Subcutaneous adipose tissue (tissue), 4 donors: ENCODE measurements at places on chromosomes 12 and 14. TPM values are rescaled to one million over a fixed set of nuclear protein-coding genes. Genes with fewer than 3 reads are reported as not detected.

Gene EIF2B1
- 58.9 TPM for total RNA-seq

Gene PZP
- not detected for total RNA-seq

Gene SLC39A5
- total RNA-seq: not detected

Gene RASSF8
- 40.1 TPM for total RNA-seq

Gene HCAR2
- 12.1 TPM for total RNA-seq

Gene CEP128
- total RNA-seq: 9.0 TPM

Gene GRIP1
- total RNA-seq: not detected

Gene MYL6
- 1,924 TPM for total RNA-seq

Gene CLEC2A
- total RNA-seq: not detected

Gene TAS2R19
- total RNA-seq: 5.7 TPM

Gene KRT83
- not detected for total RNA-seq

Gene SRSF5
- 355 TPM for total RNA-seq

Gene BMP4
- 10.0 TPM for total RNA-seq

Gene PNP
- total RNA-seq: 27.3 TPM

Gene CLEC1A
- 10.7 TPM for total RNA-seq

Gene PNN
- 25.0 TPM for total RNA-seq

Gene FGF6
- total RNA-seq: not detected

Gene OASL
- 1.5 TPM for total RNA-seq

Gene ANKLE2
- total RNA-seq: 77.2 TPM

Gene SERPINA3
- 54.3 TPM for total RNA-seq

Gene MSRB3
- 49.5 TPM for total RNA-seq

Gene TAS2R8
- not detected for total RNA-seq

Gene NEDD8
- 118 TPM for total RNA-seq

Gene MEG3
- total RNA-seq: 38.8 TPM

Gene TAS2R30
- total RNA-seq: 5.1 TPM

Gene CLEC4C
- not detected for total RNA-seq

Gene NINJ2
- 16.7 TPM for total RNA-seq

Gene AKT1
- 113 TPM for total RNA-seq

Gene GNG2
- total RNA-seq: 74.3 TPM

Gene NRIP2
- total RNA-seq: 0.88 TPM

Gene LMNTD1
- total RNA-seq: not detected

Gene KCNJ8
- 18.3 TPM for total RNA-seq

Gene FLRT2
- 77.8 TPM for total RNA-seq

Gene BAZ2A
- total RNA-seq: 84.3 TPM

Gene PLA2G1B
- not detected for total RNA-seq

Gene ACRBP
- total RNA-seq: not detected

Gene SLIRP
- 337 TPM for total RNA-seq

Gene SAMD4A
- 34.2 TPM for total RNA-seq

Gene CIROP
- total RNA-seq: not detected

Gene SLC25A47
- total RNA-seq: not detected

Gene MGAT4C
- total RNA-seq: not detected

Gene HHIPL1
- 1.3 TPM for total RNA-seq

Gene FOXN4
- total RNA-seq: not detected

Gene KLRG1
- 5.1 TPM for total RNA-seq

Gene FSCB
- not detected for total RNA-seq

Gene NAV3
- total RNA-seq: 19.7 TPM

Gene OVCH1
- 0.17 TPM for total RNA-seq

Gene FIGNL2
- 0.51 TPM for total RNA-seq

Gene CYP46A1
- 1.4 TPM for total RNA-seq

Gene L3HYPDH
- 87.2 TPM for total RNA-seq

Gene KRT72
- total RNA-seq: not detected

Gene MANSC1
- total RNA-seq: 7.9 TPM

Gene BATF
- 9.4 TPM for total RNA-seq
